Stimulated activated CD8-positive, alpha-beta memory T cell treated with anti-CD3 and anti-CD28 coated beads, Interleukin-4, amount 100 ng/mL, for 1 hour (primary cell): ENCODE measurements at places on chromosomes 5 and 9.

GRCh38 chr5:99945478-99946442, 589.4 kb upstream of the FAM174A start:
- no peak for DNase-seq

- no peak for DNase-seq
Measured at GRCh38 chr9:111854799-111855198, 41.8 kb upstream of the UGCG start.

- no peak for DNase-seq
Measured at GRCh38 chr5:108266242-108266641, 115.7 kb downstream of the FBXL17 start.

GRCh38 chr5:157976429-157976828, 117.5 kb upstream of the CLINT1 start:
- DNase-seq, result no peak

DNA sequence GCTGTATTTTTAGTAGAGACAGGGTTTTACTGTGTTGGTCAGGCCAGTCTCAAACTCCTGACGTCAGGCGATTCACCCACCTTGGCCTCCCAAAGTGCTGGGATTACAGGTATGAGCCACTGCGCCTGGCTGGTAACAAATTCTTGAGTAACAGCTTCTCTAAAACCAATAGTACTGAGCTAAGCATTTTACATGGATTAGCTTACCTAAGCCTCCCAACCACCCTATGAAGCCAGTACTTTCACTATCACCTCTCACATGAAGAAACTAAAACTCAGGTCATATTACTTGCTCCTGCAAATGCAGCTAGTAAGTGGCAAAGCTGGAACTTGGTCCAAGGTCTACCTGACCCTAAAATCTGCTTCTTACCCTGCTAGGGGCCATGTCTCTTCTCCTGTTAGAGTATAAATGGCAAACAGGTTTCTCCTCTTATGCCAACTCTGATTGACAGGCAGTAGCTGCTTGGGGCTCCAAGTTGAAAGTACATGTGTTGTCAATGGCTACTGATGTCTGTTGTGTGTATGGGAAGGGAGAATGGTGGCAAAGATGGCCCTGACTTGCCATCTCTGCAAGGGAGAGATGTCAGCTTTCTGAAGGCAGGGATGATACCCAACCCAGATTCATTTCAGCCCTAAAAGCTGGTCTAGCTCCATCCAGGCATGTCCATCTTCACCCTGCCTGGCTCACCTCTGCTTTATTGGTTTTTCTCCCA, 4.0 kb downstream of the PHF19 start:
- DNase-seq, result no peak

DNA sequence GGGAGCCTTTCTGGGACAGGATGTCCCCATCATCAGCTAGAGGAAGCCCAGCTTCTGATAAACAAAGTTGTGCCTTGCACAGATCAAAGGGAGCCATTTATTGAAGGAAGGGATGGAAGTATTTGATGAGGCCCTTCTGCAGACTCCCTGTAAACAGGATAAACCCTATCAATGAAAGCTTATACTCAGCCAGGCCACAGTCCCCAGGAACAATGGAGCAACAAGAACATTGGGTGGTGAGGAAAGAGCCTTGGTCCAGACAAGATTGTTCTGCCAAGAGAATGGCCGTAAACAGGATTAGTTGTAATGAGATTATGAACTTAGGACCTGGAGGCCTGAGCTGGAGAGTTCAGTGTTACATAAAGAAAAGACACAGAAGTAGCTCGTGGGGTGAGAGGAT, 40.5 kb upstream of the LIFR start:
- no peak for DNase-seq

DNA sequence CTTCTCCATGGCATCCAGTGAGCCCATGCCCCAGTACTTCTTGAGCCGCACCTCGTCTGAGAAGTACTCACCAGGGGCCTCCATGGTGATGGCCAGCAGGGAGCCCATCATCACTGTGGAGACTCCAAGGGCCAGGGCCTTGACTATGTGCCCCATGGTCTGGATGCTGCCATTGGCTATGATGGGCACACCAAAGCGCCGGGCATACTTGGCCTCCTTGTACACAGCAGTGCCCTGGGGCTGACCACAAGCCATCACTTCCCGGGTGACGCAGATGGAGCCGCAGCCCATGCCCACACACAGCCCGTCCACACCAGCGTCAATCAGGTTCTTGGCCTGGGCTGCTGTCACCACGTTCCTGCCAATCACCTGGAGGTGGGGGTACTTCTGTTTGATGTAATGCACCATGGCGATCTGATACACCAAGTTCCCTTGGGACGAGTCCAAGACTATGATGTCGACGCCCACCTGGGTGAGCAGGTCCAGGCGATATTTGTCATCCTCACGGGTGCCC, 7.0 kb upstream of the DCAF12 start:
- DNase-seq, result no peak

DNA sequence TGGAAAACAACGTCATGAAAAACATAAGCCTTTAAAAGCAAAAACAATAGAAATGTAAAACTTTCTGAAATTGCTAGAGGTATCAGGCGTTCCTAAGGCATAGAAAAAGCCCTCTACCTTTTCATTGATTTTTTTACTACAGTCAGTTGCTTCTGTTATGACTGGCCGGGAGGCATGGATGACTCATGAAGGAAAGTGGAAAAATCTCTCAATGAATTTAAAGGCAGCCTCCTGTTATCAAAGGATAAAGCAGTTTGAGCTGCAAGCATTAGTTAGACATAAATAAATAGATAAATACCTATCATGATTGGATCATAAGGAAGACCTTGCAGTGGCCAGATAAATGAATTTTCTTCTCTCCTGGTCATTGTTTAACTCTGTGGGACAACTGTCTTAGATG, 281.6 kb downstream of the MAST4 start:
- DNase-seq, result no peak

- DNase-seq, result no peak
Measured at GRCh38 chr5:39156082-39156481, 63.3 kb downstream of the FYB1 start.

DNA sequence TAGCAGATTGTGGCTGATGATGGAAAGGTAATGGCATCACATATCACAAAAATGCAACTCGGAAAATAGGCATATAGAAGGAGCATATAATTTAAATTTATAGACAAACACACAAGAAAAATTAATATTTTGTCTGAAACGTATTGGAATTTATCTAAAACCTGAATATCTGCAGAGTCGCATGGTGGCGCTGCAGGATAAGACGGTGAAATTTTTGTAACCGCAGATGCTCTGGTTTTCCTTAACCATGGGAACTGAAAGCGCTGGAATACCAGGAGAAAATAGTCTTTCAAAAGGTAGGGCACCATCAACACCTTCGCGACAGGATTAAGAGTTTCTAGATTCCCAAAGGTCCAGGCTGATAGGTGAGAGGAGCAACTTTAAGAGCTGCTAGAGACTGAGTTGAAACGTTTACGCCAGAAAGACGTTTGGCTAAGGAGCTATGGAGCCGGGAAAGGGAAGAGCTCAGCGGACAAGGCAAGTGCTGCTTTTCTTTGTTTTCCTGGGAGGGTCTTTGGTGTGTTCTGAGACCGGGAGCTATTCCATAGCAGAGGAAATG, 11.0 kb upstream of the PCDHB15 start:
- no peak for DNase-seq

DNA sequence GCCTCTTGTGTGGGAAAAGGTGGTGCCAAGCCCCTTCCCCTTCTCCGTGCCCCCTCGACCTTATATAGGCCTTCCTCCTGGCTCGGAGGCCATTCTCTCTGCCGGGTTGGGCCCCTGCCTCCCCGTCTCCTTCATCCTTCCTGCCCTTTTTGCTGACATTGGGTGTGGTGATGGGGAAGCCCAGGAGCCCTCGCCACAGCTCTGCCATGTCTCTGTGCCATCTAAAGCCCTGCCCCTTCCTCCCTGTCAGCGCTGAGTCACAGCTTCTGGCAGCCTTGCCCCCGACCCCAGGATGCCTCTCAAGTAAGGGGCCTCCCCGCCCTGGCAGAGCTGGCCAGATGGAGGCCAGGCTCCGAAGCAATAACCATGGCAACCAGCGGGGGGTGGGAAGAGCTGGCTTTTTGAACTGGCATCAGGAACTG, 30.4 kb downstream of the JADE2 start:
- DNase-seq, result peak; percentile 41

DNA sequence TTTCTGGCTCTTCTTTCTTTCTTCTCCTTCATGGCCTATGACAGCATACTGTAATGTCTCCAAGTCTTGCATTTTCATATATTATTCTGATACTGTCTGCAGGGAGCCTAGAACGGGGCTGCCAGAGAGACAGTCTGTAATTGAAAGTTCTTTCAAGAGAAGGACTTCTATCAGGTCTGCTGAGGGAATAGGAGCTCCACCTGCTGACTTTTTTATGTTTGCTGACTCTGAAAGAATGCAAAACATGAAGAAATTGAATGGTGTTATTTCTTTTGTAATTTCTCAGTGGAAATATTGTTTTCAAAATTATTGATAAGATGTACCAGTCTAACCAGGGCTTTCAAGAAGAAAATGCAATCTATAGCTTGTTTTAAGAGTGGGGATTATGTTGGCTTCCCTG, 121.9 kb upstream of the RFX3 start:
- no peak for DNase-seq

- no peak for DNase-seq
Measured at GRCh38 chr5:103228588-103228987, 30.0 kb upstream of the MACIR start.

DNA sequence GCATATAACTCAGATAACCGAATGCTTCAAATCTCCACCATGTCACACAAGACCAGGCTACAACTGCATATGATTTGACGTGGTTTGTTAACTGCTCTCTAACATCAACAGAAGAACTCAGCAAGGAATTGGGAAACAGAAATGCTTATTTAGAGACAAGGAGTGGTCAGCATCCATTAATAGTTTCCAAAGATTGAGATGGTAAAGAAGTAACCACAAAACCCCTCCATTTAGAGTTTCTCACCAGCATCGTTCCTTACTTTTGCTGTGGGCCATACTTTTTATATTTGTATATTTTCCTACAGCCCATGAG, 25.2 kb downstream of the DPYSL3 start:
- DNase-seq, result no peak

DNA sequence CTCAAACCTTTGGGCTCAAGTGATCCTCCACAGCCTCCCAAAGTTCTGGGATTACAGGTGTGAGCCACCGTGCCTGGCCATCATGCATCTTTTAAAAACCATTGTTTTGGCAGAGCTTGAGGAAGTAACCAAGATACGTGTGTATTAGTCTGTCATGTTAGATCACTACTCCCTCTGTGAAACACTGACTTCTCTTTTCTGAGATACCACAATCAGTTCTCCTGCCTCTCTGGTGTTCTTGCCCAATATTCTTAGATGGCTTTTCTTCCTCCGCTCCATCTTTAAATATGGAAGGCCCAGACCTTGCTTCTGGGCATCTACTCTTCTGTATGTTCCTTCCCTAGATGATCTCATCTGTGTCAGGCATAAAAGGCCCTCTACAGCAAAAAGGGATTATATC, 14.2 kb upstream of the CCNB1 start:
- DNase-seq, result no peak

- no peak for DNase-seq
Measured at GRCh38 chr5:19536387-19536786, 451.6 kb downstream of the CDH18 start.

- DNase-seq, result no peak
Measured at GRCh38 chr5:60843936-60844905, at the start of gene ELOVL7. TSS of gene ELOVL7 (minus strand) at chr5:60844269. CDS start at chr5:60787397, 56,872 bp downstream.

DNA sequence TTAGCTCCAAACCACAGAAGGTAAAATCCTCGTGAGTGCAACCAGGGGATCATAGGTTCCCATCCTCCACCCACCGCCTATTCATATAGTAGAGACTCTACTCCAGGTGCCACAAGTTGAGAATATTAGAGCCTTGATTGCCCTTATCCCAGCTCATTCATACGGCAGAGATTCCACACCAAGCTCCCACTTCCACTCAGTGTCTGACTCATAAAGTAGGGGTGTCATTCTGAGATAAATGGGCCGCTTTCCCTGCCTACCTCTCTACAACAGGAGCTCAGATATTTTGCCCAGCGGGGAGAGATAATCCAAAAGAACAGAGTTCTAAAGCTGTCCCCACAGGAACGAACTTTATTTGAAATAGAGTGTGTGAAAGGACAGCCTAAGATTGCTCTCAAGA, 9.4 kb downstream of the SLC22A4 start:
- DNase-seq, result no peak

DNA sequence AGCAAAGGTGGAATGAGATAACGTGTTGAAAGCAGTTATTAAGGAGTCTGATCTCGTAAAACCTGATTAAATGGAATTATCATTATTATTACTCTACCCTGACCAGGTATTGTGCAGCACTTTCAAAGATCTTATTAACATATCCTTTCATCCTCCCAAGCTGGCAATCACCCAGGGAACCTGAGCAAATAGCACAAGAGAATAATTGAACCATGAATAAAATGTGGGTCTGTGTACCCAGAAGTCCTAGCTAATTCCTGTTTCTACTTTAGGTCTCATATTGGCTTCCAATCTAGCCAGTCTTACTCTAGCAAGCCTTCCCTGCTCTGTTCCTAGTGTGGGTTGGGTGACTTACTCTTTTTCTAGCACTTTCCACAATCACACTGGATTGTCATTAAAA, 162.2 kb upstream of the STK32A start:
- DNase-seq, result no peak

DNA sequence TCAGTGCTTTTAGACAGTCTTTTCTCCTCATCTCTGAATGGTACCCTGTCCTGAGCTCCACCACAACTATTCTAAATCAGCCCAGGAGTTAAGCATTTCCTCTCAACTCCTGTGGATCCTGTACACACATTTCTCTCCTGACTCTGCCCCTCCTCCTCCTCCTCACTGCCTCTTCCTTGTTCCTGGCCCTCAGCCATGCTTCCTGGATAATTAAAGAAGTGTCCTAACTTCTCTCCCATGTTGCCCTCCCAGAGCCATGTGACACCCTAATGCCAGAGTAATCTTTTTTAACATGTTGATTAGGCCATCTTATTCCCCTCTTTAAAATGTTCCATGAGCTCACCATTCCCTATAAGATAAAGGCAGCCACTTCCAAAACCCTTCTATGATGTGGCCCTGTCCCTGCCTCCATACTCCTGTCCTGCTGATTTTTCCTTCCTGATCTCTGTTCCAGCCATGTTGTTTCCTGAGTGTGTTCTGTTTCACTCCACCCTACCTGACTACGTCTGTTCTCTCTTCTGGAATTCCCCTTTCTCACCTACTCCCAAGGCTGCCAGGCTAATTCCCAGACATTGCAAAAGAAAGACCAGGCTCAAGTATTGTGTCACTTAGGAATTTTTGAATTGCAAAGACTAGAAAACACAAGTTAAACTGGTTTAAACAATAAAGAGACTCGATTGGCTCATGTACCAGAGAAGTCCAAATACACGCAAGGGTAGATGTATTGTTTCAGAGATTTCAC, 295.2 kb downstream of the MAST4 start:
- no peak for DNase-seq

- no peak for DNase-seq
Measured at GRCh38 chr9:123761905-123762605, 167.9 kb downstream of the DENND1A start.

- no peak for DNase-seq
Measured at GRCh38 chr5:125011014-125011413, 264.6 kb upstream of the ZNF608 start.

DNA sequence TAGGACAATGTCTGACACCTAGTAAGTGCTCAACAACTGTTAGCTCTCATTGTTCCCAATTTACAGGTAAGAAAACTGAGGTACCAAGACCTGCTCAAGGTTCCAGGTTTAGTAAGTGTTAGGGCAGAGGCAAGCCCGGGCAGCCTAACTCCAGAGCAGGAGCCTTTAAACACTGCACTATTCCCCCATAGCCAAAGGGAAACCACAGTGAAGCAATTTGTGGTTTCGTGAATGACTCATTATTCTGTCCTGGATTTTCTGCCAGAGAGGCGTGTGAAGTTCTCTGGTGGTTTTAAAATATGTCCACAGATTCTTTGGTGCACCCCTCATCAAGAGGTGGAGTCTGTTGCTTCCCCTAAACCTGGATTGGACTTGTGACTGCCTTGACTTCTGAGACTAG, 1.0 kb upstream of the MCC start:
- no peak for DNase-seq
